ENCODE measurements at places on chromosomes 4 and X.
A peak's percentile ranks its signal among the peaks of the same experiment; 100 is the strongest.

GRCh38 chr4:113476800-113477199 is 284.7 kb downstream of the CAMK2D start:
- DNase-seq, result no peak

- no peak for DNase-seq
These were observed 161.1 kb downstream of the TECRL start for GRCh38 chr4:64248186-64248585.

GRCh38 chr4:147368948-147369347 is 111.9 kb upstream of the EDNRA start:
- no peak for DNase-seq

DNA sequence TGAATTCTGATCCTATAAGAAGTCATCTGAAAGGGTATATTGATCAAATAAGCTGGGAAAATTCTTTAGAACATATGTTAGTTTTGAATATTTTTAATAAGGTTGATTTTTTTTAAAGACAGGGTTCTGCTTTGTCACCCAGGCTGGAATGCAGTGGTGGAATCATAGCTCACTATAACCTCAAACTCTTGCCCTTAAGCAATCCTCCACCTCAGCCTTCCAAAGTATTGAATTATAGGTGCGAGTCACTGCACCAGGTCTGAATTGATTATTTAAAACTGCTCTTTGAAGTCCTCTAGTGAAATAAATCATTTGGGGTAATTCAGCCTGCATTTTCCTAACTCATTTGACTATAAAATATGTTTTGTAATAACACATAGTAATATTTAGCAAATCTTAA is 812.3 kb downstream of the PDHA2 start:
- no peak for DNase-seq

DNA sequence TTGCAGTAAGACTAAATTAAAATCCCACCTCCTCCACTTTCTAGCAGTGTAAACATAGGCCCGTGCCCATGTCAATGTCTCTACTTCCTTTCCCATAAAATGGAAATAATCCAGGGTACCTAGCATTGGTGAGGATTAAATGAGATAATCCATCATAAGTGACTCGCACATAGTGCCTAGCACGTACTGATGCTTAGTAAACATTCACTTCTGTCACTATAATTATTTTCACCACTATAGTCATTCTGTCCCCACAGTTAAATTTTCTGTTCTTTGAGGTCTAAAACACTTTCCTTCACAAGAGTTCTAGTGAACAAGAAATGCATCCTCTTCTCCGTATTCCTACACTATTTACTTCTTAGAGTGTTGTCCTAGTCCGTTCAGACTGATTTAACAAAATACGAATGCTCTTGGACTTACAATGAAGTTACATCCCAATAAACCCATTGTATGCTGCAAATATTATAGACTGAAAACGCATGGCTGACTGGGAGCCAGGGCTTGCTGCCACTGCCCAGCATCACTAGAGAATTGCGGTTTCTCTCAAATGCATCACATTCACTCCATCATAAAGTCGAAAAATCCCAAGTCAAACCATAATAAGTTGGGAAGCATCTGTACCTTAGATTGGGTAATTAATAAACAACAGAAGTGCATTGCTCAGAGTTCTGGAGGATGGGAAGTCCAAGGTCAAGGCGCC is 10.6 kb downstream of the ARAP2 start:
- no peak for DNase-seq

DNA sequence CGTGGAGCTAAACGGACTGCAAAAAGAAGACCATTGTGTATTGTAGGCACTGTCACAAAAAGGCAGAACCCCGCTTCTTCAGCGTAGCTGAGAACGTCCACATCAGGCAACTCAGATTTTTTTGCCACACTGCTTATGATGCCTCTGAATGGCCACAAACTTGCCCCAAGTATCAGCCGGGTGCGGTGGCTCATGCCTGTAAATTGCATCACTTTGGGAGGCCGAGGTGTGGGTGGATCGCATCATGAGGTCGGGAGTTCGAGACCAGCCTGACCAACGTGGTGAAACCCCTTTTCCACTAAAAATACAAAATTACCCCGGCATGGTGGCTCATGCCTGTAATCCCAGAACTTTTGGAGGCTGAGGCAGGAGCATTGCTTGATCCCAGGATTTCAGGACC is 14.9 kb upstream of the IL3RA start:
- DNase-seq, result no peak

DNA sequence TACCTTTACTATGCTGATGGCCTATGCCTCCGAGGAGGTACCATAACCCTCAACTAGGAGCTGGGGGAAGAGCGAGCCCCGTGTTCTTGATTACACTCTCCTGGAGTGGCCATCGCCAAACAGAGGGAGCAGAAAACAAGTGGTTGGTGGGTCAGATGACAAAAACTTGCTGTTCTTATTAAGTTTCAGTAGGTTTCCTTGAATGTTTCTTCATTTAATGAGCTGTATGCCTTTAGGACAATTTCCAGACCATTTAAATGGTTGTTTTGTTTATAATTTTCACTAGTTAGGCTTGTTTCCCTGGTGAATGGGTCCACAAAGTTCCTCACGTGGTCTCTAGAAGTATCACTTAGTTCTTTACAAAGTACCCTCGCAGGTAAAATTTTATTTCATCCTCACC is 4.7 kb downstream of the PYURF start:
- DNase-seq, result no peak

GRCh38 chrX:67720344-67720743 is 176.5 kb downstream of the AR start:
- no peak for DNase-seq

GRCh38 chrX:8042304-8042703 is 115.1 kb upstream of the PNPLA4 start:
- no peak for DNase-seq

DNA sequence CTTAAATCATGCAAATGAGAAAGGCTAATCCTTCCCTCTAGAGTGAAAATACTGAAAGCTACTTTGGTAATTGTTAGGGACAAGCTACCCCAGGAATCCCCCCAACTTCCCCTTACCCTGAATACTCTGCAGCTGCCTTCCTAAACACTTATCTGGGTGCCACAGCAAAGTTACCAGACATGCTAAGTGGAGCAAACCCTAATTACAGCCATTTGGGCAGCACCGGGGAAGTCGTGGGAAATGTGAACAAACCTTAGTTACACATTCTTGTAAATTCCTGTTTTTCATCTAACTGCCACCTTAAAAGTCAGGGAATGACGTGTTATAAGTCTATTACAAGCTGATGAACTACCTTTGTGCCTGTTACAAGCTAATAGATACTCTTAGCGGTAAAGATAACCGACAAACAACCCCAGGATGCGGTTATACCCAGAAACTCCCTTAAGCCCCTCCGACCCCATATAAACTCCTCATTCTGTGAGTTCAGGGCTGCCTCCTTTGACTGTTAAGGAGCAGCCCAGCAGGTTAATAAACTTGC is 66.0 kb upstream of the PLAC8 start:
- no peak for DNase-seq

DNA sequence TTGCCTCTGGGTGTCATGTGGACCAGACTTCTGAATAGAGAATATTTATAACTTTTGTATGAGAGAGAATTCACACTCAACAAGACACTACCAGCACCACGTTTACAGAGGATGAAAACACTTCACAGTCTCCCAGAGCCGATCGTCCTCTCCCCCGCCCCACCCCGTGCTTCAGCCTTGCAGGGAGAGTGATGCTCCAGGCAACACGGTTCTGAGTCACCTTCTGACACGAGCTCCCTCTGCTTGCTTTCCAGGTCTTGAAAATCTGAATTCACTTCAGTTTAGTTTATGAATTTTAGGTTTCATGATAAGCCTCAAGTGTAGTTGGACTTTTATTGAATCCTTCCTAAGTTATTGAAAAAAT is 59.8 kb downstream of the CPLX1 start:
- no peak for DNase-seq

DNA sequence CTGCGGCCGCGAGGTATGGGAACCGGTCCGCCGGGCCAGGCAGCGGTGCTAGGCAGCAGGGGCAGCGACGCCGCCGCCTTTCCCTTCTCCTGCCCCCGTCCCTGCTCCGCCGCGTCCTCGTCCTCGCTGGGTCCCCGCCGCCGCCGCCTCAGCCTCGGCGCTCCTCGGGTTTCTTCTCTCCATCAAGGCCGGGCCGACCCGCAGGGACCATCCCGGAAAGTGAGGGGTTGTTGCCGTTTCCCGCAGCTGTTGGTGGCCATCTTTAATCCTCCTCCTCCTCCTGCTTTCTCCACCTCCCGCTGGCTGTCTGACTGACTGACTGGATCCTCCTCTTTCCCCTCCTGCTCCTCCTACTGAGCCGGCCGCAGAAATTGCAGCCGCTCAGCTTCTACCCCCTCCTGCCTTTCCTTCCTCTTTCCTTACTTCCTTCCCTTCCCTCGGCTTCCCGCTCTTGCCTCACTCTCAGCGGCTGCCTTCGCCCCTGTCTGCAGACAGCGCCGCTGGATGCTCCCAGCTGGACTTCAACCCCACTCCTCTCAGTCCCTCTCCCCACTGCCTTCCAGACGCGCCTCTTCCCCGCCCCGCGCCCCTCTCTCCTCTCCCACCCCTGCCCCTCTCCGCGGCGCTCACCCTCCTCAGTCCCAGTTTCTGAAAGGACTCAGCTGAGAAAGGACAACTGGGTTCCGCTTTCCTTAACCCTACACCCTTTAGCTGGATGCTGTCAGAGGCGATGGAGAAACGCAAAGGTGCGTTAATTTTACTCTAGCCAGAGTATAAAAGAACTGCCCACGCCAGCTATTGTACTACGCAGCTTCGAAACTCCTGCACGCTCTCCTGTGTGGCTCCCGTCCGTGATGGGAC is at the start of gene WDFY3:
Gene WDFY3, minus strand, starts transcription at position 309 of the 861 bp plus-strand sequence. CDS start 106,099 bp downstream, outside the sequence.
- DNase-seq, result peak; percentile 89

DNA sequence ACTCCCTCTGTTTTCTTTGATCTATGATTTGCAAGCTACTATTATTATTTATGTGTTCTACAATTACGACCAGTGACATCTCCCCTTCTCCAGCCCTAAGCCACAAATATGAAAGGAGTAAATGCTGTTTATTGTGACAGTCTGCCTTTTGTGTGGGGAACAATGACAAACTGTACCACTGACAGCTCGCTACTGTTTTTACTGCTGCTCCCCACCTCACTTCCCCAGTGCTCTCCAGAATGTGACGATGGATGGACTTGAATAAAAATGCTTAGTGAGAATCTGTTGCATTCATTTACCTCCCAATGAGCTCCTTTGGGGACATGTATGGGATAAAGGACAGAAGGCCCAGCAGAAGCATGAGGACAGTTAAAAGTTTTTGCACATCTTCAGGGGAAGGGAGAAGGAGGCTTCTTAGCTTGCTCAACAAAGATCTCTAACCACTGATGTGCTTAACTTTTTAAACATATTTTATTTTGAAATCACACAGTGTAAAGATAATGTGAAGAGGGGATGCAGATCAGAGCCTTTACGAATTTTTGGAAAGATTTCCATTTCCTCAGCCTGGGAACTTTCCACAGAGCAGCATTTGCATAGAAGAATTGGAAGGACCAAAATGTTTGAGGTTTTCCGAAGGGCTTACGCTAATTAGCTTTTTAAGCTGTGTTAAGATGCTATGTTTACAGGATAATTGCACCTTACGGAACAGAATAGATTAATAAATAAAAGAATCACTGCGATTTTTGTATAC is 485.1 kb upstream of the TENM3 start:
- DNase-seq, result no peak

DNA sequence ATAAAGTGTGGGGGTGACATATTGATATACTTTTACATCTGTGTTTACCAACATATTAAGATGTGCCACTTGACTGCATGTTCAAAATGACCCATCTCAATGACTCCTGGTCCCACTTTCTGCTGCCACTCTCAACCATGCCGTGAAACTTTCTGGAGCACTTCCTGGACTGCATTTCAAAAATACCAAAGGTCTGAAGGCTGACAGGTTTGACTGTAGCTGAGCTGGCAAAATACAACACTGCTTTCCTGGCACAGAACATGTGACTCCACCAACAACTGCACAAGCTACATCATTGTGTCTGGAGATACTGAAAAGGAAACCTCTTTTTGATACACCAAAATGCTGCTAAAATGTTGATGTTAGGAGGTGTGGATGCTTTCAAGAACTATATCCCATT is 184.8 kb downstream of the UNC5C start:
- no peak for DNase-seq

DNA sequence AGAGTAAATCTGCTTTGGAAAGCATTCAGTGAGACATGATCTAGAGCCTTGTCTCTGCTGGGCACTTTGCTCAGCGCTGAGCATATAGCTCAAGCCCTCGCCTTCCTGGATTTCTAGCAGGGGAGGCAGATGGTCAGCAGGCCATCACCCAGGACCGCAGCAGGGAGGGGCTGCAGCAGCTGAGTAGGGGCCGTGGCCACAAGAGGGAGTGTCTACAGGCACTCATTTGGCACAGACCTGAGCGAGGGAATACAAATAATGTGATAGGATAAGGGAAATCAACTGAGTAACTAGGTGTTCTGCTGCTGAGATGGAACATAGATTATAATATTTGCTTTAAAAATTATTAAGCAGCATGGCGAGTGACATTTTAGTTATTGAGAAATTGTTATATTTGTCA is 30.2 kb downstream of the OFD1 start:
- no peak for DNase-seq

GRCh38 chrX:11932423-11932822 is 174.4 kb downstream of the MSL3 start:
- DNase-seq, result no peak

- no peak for DNase-seq
These were observed at the start of gene EVC2 for GRCh38 chr4:5708449-5709206. EVC2 (minus strand) TSS chr4:5708559; CDS start chr4:5708513, 46 bp downstream.

GRCh38 chr4:828641-829271 is 2.8 kb upstream of the CPLX1 start:
- no peak for DNase-seq

DNA sequence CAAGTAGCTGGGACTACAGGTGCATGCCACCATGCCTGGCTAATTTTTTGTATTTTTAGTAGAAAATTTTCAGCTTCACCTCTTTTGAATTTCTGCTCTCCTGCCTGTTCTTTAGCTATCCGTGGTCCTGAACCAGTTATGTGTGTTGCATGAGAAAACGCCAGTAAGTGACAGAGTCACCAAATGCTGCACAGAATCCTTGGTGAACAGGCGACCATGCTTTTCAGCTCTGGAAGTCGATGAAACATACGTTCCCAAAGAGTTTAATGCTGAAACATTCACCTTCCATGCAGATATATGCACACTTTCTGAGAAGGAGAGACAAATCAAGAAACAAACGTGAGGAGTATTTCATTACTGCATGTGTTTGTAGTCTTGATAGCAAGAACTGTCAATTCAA is 13.9 kb downstream of the ALB start:
- no peak for DNase-seq
